Anterior cingulate cortex (tissue), 58 donors: ENCODE measurements at places on chromosomes 3 and 15.

DNA sequence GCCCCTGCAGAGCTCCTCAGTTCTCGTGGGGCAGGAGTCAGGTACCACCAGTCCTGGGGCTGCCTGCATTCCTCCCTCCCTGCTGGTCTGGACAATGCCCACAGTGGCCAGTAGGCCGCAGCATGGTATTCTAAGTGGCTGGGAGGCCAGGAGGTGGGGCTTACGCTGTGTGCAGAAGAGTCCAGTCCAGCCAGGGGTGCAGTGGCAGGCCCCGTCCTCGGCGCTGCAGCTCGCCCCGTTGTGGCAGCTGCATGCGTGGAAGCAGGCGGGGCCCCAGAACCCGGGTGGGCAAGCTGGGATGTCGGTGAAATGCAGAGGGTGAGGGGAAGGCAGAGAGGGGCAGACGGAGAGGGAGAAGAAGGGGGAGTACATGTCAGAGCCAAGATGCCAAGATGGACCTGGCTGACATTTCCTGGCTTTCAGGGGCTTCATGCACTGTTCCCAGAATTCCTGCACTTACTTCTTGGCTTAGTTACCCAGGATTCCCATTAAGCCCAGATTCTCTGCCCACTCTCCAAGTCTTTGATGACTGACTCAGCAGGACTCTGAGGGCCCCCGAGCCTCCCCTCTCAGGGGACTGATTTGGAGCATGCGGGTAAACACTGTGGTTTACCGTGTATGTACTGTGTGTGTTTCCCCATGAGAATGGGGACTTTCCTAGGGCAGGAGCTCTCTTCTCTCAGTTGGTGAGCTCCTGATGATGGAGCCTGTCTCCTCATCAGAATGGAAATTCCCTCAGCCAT, 47.5 kb downstream of the RAB11A start:
- peak; percentile 69 for DNase-seq

GRCh38 chr15:101189409-101190091, 62.3 kb downstream of the CHSY1 start:
- DNase-seq: no peak

GRCh38 chr15:95988574-95988887, 342.0 kb upstream of the NR2F2 start:
- DNase-seq: no peak

- no peak for DNase-seq
Measured at GRCh38 chr15:42102646-42103235, 8.4 kb upstream of the PLA2G4D start.

DNA sequence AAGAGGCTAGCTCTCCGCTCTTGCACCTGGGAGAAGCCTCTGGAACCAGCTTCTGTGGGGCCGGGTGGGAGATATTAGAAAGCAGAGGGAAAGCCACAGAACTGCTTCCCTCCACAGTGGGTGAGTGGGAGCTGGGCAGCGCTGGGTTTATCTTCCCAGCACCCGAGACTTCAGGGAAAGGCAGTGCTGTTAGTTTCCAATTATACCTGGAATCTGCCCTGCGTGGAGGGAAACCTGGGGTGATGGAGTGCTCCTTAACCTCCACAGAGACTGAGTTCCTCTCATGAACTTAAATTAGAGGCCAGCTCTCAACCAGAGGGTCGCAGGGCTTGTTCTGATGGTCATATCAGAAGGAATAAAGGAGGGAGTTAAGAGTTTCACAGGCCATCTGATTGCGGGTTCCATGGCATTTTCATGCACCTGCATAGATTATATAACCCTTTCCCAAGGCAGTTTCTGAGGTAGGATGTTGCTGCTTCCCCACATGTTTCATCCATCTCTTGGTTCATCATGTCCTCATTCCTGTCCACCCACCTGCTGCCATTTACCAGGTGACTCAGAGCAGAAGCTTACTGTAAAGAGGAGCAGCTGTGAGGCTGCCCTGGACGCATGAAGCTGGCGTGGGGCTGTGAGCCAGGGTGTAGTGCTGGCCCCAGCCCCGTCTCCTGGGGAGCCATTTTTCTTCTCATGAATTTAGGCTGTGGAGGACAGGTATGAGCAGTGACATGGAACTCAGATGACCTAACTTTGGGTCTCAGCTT, 42.5 kb downstream of the CA12 start:
- no peak for DNase-seq

- no peak for DNase-seq
Measured at GRCh38 chr15:46301291-46301690, 666.5 kb downstream of the SQOR start.

GRCh38 chr15:64163659-64164362, 989 bp upstream of the PPIB start:
- DNase-seq: no peak

DNA sequence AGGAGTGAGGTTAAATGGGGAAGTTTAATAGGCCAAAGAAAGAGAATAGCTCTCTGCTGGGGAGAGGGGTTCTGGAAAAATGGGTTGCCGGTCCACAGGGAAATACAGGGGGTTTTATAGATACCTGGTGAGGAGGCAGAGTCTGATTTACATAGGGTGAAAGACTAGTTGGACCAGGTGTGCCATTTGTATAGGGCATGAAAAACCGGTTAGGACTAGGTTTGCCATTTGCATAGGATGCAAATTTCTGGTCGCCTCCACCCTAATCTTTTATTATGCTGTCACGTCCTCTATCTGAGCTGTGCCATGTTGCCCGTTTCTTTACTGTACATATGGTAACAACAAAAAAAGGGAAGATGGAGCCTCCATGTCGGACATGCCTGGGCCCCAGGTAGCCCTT, 960.1 kb downstream of the FHIT start:
- DNase-seq: no peak

DNA sequence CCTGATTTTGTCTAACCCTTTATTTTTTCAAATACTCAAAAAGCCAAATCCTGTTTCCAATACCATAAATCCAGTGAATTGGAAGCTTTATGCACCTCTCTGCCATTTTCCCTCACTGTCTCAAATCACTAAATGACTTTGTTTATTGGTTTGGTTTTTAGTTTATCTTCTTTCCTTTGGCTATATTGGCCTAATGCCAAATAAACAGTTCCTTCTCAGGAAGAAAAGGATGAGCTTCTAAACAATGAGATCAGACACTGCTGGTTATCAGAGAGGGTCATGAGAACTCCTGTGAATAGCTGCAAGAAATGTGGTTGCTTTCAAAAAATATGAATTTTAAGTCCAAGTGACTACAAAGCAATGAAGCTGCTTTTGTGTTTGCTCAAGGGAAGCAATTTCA, 359.9 kb downstream of the MECOM start:
- no peak for DNase-seq

DNA sequence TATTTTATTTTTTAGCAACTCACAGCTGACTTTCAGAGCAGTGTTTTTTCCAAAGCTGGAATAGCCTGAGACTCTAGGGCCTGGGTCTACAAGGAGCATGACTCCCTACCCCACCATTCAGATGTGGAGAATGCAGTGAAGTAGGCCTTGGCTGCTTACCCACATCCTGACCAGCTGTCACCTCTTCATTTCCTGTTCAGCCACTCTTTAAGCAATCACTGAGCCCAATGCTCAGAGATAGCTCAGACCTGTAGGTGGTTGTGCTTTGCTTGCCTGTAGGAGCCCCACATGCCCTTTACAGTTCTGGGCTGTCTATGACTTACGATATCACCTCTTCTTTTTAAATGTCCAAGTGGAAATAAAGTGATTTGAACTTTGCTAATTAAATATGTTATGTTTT, 148.1 kb downstream of the NEK11 start:
- no peak for DNase-seq

DNA sequence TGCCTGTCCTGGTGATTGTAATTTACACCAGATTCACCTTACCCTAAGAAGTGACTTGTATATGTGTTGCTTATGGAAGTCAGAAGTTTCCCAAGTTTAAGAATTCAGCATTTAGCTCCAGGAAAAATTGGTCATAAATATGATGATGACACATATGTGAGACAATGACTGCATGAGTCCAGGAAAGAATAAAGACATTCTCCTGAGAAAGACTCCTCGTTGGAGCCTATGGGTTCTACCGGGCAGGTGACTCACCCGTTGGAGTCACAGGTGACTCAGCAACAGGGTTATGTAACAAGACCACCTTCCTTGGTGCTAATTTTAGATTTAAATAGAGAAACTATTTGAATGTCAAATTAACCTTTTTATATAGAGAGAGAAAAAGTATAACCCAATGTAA, 662.4 kb downstream of the FHIT start:
- no peak for DNase-seq

DNA sequence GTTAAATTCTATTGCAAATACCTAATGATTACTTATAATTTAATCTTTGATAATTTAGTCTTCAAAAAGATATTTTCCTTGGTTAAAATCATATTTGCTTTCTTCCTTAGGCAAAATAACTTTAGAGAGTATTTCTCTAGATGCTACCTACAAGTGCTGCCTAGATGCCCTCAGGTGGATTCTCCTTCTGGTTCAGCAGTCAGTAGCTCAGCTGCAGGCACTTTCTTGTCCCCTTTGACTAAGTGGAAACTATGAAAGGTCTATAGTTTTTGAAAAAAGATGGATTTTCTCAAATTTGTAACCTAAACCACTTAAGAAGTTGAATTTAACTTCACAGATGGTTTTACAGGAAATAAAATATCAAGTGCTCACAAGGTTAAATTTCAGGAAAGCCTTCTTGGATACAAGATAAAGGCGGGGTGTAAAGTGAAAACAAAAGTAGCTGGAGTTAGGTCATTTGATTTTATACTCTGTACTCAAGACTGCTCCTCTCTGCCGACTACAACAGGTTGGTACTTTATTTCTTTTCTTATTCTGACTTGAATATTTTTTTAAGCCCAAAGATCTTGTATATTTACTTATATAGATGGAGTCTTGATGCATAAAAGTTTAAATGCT, at the start of gene ACKR4:
Gene ACKR4 (plus strand): TSS at position 455 of the 618 bp plus-strand sequence. CDS start 3,128 bp downstream, outside the sequence.
- DNase-seq: no peak

DNA sequence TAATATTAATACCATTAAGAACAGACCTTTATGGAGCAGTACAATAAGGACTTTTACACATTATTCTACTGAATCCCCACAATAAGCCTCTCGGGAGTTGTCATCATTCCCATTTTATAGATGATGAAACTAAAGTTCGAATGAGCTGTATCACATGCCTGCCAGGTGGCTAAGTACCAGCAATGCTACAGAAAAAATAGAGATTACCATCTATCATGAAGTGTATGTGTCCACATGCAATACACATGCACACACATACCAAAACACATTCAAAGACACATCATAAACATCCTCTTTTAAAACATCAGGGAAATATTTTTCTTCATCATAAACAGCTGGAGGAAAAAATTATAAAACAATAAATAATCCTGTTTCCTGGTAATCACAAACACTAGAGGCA, 136.6 kb downstream of the SUCLG2 start:
- DNase-seq: no peak

DNA sequence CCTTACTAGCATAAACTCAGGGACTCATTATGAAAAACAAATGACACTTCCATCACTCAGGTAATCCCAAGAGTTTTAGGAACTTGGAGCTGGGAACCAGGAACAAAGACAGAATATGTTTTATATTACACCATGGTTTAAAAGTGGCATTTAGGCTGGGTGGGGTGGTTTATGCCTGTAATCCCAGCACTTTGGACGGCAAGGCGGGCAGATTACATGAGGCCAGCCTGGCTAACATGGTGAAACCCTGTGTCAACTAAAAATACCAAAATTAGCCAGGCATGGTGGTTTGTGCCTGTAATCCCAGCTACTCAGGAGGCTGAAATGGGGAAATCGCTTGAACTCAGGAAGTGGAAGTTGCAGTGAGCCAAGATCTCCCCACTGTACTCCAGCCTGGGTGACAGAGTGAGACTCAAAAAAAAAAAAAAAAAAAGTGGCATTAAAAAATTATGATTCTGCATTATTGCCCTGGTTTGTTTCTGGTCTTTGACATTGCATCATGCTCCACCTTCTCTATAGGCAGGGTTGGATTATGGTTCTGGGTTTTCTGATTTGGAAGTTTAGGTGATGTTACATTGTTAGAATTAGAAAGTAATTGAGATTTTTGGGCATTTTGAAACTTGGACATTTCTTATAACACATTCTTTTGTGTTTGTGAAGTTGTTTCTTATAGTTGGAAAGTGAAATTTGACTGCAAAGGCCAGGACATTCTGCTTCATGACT, 19.0 kb downstream of the SQOR start:
- DNase-seq: no peak

DNA sequence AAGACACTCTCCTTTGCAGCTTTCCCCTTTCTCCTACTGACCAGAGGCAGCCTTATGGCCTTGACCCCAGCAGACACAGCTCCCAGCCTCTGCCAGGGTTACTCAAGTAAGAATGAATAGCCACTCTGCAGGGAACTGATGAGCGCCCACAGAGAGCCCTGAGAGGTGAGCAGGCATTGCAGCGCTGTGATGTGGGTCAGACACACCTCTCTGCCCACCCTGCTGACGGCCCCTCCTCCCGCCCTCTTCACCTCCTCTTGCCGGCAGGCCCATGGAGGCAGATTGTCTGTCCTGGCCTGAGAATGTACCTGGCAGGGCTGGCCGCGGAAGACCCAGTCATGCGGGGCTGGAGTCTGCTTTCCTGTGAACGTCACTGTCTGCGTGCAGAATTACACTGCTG, 512.6 kb upstream of the PPP2R3A start:
- no peak for DNase-seq

GRCh38 chr15:48052946-48053345, 67.8 kb upstream of the SLC24A5 start:
- DNase-seq: no peak

DNA sequence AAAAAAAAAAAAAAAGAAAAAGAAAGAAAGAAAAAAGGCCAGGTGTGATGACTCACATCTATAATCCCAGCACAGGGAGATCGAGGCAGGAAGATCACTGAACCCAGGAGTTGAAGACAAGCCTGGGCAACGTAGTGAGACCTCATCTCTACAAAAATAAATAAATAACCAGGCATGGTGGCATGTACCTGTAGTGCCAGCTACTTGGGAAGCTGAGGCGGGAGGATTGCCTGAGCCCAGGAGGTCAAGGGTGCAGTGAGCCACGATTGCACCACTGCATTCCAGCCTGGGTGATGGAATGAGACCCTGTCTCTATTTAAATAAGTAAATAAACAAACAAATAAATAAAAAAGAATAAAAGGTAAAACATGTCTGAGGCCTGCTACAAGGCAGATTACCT, 39.3 kb upstream of the LACTB start:
- no peak for DNase-seq

DNA sequence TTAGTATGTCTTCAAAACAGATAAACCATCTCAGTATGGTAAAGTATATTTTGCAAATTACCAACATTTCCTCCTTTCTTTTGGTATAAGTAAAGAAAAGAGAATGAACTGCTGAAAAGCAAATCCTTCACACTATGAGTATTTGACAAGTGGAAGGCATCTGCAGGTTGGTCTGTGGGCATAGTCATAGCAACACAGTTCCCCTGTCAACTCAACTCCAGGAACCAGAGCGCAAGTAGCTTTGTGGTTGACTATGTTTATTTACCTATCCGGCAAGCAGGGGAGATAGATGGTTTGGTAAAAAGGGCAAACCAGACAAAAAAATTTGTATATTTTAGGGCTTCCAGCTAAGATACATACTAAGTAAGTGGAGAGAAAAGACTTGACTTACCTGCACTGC, 88.3 kb upstream of the PPIB start:
- no peak for DNase-seq

- no peak for DNase-seq
Measured at GRCh38 chr15:28098360-28098765, 752 bp downstream of the OCA2 start.

GRCh38 chr3:61343543-61343942, 92.3 kb upstream of the FHIT start:
- DNase-seq: no peak
